ENCODE measurements at places on chromosomes 16 and 17. TPM values are rescaled to one million over a fixed set of nuclear protein-coding genes. Genes with fewer than 3 reads are reported as not detected.
A peak's percentile ranks its signal among the peaks of the same experiment; 100 is the strongest.

The KCNAB3 gene
- total RNA-seq, result 2.3 TPM

DNA sequence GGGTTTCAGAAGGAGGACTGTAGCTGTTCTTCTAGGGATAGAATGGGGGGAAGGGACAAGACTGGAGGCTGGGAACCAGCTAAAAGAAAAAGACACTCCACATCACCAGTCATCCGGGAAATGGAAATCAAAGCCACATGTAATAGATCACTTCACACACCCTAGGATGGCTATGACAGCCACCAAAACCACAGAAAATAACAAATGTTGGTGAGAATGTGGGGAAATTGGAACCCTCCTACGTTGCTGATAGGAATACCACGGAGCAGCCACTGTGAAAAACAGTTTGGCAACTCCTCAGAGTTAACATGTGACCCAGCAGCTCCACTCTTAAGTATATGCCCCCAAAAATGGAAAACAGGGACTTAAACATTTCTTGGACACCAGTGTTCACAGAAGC lies 2.3 kb downstream of the TLE7 start:
- H3K36me3 ChIP-seq, result no peaks in the 10 kb centered on the region
- H3K27ac ChIP-seq, result no peak overlapping the region
- H3K27me3 ChIP-seq, result no peaks in the 10 kb centered on the region
- DNase-seq, result no peak

GRCh38 chr16:17252064-17252463 lies 218.7 kb downstream of the XYLT1 start:
- DNase-seq, result no peak
- H3K4me1 ChIP-seq, result no peaks in the 10 kb centered on the region
- no peaks in the 10 kb centered on the region for H3K27me3 ChIP-seq

DNA sequence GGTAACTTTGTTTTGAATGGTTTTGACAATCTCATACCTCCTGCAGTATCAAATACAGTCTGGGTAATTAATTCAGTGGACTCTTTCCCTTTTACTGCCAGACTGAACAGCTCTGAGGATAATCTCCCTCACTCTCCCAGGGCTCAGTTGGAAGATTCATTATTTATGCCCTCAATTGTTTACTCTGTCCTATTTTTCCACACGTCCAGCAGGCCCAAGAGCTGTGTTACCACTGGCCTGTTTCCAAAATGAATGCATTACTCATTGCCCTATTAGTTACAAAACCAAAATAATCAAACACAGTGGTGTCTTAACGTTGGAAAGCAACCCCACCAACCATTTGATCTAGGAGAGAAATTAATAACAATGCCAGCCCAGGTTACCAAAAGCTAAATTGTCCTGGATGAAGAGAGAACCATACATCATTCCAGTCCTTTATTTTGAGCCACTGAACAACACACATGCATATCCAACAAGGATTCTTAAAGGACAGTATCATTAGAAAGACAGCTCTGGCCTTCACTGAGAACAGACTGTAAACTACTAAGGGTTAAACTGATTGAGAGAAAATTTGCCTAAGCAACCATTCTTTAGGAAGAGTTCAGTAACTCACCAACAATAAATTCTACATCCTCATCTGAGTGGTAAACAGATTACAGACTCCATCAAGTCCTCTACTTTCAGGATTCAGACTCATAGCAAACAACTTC lies 34.5 kb downstream of the FAM222B start:
- peaks cover 10% of the 10 kb centered on the region for H3K4me1 ChIP-seq
- no peak for DNase-seq

DNA sequence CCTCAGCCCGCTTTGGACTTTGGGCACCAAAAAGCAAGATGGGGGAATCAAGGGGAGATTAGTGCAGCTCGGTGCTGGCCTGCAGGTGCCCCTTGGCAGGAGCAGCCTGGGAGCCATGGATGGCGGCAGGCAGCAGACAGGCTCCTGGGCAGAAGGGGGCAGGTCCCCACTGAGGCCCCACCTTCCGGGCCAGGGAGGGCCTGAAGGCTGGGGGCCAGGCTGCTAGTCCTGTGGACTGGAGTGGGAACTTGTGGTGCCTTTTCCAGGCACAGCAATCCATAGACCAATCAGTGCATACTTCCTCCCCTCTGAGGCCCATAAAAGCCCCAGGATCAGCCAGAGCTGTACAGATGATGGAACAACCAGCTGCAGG lies 64.0 kb downstream of the USP32 start:
- DNase-seq, result no peak
- peak overlapping the region; percentile 6 for H3K27ac ChIP-seq
- no peaks in the 10 kb centered on the region for H3K36me3 ChIP-seq
- H3K4me1 ChIP-seq, result peaks cover 13% of the 10 kb centered on the region
- no peaks in the 10 kb centered on the region for H3K27me3 ChIP-seq

GRCh38 chr17:2418572-2418971 lies 17.7 kb upstream of the MNT start:
- peaks cover 6% of the 10 kb centered on the region for H3K36me3 ChIP-seq
- H3K27ac ChIP-seq, result no peak overlapping the region

- no peak within 1 kb of the TSS for H3K27ac ChIP-seq
- H3K36me3 ChIP-seq, result no peaks in the 10 kb centered on the region
- H3K4me1 ChIP-seq, result peaks cover 29% of the 10 kb centered on the region
- DNase-seq, result peak; percentile 66
Measured at GRCh38 chr16:54286366-54287130, at the start of gene IRX3. IRX3 (minus strand) TSS chr16:54286787; CDS start chr16:54286050, 737 bp downstream.

The RANGRF gene
- 39.4 TPM for total RNA-seq

DNA sequence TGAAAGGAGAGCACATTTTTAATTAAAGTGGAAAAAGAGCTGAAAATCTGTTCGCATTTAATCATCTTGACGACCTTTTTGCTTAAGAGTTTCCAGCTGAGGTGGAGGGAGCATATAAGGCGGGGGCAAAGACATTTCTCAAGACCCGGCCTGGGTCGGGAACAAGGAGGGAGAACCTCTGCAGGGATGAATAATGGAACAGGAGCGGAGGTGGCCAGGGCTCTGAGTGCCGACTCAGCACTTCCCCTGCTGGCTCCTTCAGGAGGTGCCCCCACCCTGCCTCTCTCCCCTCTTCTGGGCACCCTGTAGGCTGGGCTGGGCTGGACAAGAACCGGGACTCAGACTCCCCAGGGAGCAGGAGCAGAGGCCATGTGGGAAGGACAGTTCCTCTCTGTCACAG lies 7.9 kb upstream of the NGFR start:
- no peaks in the 10 kb centered on the region for H3K27me3 ChIP-seq
- H3K27ac ChIP-seq, result no peak overlapping the region
- DNase-seq, result no peak
- H3K4me3 ChIP-seq, result no peak overlapping the region

Measured in H1 (cell line).